Suprapubic skin (tissue), 4 donors: ENCODE measurements at places on chromosomes 3 and 15. TPM values are rescaled to one million over a fixed set of nuclear protein-coding genes. Genes with fewer than 3 reads are reported as not detected.

TGM4 gene
- total RNA-seq = 0.30 TPM

DNA sequence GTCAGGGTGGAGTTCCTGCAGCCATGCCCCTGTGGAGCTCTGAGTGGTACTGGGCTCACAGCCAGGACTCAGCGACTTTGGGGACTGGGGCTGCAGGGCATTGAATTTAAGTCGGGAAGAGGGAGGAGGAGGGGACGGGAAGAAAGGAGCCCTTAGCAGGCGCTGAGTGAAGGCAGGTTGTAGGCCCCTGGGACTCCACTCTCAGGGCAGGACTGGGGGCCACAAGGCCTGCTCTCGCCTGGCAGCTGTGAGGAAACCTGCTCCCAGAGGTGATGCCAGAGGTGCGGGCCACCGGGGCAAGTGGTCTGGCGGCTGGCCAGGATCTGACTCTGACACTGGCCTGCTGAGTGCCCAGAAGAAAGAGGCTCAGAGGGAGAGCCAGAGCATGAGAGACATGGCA is 73.5 kb downstream of the EPHB3 start:
- DNase-seq = no peak

- DNase-seq = no peak
Observed at GRCh38 chr15:63418811-63419210, 37.2 kb upstream of the CA12 start.

DNA sequence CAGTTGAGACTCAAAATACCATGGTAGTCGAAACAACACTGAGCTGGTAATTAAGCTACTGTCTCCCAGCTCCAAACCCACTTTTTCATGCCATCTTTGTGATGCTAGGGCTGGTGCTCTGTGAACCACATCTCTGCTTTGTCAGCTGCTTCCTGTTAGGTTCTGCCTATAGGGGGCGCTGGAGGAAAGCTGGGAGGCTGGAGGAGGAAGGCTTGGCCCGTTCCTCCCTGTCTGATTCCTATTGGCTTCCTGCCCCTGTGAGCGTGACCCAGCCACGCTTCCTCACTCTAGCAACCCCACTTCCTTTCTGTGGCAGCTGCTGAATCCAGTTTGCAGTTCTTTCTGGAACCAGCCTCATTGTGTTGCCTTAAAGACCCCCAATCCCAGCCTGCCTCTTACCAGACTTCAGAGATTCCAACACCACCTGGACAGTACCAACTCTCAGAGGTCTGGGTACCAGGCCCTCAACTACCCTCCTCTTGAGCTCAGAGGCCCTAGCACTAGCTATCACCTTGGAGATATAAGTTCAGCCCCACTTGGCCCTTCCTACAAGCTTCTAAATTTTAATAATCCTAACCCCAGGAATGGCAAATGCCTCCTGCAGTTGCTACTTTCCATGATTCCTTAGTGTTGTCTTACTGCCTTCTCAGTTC is 120.9 kb downstream of the ERC2 start:
- DNase-seq = no peak

GRCh38 chr3:62139957-62140356 is 233.4 kb downstream of the FEZF2 start:
- DNase-seq = no peak

DNA sequence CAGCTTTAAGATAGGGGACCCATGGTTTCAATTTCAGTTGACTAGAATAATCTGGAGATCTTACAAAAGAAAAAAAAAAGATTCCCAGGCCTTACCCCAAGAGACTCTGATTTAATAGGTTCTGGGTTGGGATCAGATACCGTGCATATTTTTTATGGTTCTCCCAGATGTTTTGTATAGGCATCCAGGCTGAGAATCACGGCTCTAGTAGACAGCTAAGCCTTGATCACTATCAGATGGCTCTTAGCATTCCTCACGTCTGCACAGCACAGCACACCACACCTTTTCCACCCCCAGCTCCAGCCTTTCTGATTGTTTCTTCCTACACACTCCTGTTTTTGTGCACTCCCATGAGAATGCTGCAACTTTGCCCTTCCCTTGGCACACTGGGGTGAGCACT is 40.8 kb downstream of the TMEM45A start:
- DNase-seq = no peak
